NCI-H748 treated with DMSO at 0.1 percent for 48 hours (cell line): ENCODE measurements at places on chromosomes 4 and X.
A peak's percentile ranks its signal among the peaks of the same experiment; 100 is the strongest.

DNA sequence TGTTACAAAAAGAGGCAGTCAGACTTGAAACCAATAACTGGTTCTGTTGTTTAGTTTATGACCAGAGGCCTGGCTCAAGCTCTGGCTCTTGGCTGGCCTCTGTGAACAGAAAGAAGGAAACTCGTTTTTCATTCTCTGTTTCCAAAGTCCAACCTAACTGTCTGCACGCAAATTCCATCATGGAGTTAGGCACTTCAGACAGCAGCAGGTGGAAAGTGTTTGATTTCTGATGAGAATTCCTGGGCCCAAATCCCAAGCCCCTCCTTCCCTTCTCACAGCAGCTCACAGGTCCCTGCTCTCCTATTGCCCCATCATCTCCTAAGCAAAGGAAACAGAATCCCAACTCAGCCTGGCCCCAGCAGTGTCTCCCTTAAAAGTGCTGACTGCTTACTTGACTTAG, 42.8 kb upstream of the FGF16 start:
- DNase-seq: no peak

DNA sequence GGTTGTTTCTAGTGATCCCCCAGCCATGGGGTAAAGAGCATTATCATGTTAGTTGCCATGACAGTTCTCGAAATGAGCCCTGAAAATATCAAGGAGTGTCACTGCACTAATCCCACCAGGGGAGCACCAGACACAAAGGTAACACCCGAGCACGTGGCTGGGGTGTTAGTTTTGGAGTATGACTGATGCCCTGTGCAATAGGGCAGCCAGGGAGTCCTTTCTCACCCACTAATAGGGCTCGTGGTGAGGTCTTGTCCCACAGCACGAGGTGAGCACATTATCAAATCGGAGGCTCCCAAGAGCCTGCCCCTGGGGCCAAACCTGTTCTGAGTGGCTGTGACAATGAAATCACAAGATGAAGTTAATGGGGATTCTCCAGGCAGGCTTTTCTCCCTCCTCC, 9.6 kb downstream of the MAMLD1 start:
- no peak for DNase-seq

GRCh38 chr4:1462768-1463075, 56.5 kb upstream of the NKX1-1 start:
- DNase-seq: no peak

DNA sequence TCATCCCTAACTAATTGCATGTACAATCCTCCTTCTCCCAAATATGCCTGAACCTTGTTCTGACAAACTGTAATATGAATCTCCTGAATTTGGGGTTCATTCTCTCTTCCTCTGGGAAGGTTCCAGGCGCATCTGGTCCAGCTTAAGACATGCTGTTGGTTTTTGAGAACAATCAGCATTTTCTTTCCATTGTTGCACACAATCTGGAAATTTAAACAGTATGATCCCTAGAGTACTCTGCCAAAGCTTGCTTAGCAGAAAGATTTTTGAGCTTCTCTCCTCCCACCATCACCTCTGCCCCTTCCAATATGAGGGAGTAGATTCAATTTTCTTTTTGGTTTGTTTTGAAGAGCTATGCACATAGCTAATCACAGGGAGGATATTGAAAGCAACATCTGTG, 50.1 kb downstream of the SRPX start:
- no peak for DNase-seq

DNA sequence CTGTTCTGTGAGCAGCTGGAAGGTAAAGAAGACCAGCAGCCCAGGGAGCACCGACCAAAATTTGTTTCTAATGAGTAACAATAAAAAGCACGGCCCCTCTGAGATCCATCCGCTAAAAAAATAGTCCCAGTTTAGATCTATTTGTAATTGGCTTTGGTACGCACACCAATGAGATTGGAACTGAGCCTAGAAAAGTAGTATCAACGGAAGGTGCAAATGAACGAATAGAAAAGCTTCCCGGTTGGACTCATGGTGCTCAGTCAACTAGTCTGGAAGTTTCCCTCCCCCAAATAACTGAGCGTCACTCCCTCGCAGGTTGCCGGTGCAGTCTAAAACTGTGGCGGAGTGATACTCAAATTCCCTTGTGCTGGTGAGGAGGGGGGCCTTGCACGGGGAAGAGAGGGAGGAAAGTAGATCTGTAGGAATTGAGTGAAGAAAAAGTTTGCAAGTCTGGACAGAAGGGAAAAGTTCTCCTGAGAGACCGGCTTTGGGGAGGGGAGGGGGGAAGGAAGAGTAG, at the start of gene COL4A5:
COL4A5 (plus strand) TSS at position 413 of the 517 bp plus-strand sequence. CDS start 288 bp downstream, outside the sequence.
- DNase-seq: peak; percentile 71

DNA sequence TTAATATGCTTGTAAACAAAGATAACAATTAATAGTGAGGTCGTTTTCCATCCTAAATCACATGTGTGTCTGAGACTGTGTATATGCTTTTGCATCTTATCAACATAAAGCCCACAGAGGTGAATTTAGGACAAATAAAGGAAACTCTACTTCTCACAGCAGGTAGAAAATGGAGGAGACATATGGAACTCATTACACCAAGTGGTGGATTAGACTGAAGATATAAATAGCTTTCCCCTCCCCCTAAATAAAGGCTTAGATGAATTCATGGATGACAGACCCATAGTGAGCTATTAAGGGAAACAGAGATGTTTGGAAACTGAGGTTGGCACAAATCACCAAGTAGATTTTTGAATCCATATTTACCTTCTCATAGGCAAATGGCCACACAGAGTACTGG, 79.7 kb downstream of the GRIA3 start:
- peak; percentile 53 for DNase-seq

- no peak for DNase-seq
Measured at GRCh38 chr4:80489798-80490197, 154.3 kb downstream of the CFAP299 start.
